AG04449 (cell line): ENCODE measurements at places on chromosomes 16 and 17.

- DNase-seq = no peak
Observed at GRCh38 chr17:43814026-43814425, 18.9 kb downstream of the MPP3 start.

GRCh38 chr16:72937916-72938794, 109.8 kb downstream of the ZFHX3 start:
- no peak for DNase-seq

- DNase-seq = no peak
Observed at GRCh38 chr17:31549121-31549524, 157.6 kb downstream of the RAB11FIP4 start.

DNA sequence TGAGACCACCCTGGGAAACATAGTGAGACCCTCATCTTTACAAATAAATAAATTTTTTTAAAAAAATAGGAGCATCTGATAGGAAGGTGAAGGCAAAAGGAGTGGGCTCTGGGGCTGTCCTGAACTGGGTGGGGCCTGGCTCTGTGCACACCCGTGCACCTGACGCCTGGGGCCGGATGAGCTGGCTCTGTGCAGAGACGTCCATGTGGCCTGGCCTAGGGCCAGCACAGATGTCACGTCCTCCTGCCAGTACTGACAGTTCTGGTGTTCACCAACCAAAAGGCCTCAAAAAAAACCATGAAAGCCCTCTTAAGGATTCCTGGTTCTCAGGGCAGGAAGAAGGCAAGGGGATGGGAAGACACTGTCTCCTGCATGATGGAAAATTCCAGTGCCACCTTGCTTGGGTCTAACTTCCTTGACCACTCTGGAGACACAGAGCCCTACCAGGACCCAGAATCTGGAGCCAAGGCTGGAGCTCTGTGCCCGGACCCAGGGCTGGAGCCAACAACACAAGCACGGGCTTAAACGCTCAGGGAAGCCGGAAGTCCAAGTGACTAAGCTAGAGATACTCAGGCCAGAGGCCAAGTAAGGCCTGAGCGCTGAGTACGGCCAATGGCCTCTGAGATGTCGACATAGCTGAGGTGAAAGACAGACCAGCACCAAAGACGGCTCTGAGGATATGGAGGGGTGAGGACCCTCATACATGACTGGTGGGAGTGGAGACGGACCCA, 32.9 kb downstream of the COPRS start:
- DNase-seq = no peak

- no peak for DNase-seq
Observed at GRCh38 chr16:27446721-27447120, 44.7 kb downstream of the IL21R start.

DNA sequence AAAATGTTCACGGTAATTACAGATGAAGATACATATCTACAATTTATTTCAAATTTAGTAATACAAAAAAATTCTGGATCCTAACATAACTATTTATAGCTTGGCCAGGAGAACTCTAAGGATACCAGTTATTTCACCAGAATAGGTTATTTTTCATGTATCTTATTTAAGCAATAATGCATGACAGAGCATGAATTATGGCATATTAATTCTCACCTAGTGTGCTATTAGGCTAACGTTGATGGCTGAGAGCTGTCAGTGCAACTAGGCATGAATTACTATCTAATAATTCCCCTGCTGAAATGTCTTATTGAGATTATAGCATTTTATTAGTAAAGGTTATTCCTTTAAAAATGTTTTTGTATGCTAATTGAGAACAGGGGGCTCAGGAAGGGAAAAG, 44.5 kb downstream of the SALL1 start:
- no peak for DNase-seq

DNA sequence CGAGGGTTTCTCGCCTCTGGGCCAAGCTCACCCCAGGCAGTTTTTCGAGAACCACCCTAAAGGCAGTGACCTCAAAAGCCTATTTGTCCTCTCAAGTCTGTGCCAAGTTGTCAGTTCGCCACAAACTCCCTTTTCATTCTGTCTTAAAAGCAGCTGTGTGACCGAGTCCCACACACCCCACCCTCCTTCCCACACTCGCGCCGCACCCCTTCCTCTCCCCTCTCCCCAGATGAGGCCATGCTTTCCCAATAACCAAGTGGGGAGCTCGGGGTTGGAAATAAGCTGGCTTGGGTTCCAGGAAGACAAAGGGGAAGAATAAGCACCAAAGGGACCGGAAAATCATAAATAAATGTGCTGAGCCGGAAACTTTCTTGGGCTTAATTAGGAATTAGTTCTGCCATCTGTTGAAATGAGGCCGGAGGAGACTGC, 36.7 kb downstream of the GRIN2C start:
- DNase-seq = no peak

GRCh38 chr17:17701658-17702057, 20.4 kb downstream of the RAI1 start:
- no peak for DNase-seq

DNA sequence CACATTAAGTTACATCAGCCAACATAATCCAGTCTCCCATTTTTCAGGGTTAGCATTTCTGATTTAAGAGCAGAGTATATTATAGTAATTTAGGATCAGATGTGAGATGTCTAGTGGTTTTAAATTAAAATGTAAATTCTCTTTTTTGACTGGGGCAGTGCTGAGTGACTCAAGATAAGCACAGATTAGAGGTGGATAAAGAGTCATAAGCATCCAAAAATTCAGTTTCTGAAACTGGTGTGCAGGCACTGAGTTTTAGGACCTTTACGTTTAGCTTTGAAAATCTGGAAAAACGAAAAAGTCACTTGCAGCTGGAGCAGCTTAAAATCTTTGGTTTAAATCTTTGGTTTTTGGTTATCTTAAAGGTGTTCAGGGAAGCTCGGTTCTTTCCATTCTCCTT, 190.7 kb downstream of the FTO start:
- DNase-seq = no peak

GRCh38 chr17:59330053-59330942, 1.2 kb upstream of the YPEL2 start:
- DNase-seq = no peak

DNA sequence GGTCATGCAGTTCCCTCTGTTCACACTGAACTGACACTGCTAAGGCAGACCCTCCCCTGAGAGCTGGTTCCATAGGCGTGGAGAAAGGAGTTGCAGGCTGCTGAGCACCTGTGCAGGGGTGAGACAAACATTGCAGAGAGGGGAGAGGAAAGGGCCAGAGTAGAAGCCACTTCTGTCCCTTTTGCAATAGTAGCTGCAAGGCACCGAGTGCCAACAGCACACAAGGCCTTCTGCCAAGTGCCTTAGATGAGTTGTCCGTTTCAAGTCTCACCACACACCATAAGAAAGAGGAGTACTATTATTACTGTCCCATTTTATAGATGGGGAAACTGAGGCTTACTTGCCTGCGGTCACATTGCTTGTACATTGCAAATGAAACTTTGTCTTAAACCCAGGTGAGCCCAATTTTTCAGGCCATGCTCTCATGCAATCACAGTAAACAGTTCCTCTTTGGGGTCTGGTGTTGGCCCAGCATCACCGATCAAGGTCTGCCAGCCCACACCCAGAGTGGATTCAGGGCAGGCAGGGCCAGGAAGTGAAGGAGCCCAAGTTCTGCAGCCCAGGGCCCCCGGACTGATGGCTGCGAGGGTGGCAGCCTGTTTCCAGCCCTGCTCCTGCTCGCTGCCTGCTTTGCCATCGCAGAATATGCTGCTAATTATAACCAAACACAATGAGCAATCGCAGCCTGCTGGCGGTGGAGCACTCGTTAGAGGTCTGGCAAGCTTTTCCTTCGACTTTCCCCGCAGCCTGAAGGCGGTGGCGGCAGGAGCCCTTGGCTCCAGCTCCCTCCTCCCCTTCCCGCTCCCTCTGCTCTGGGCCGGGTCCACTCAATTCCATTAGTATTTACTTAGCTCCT, 36.8 kb upstream of the DYNLL2 start:
- no peak for DNase-seq

DNA sequence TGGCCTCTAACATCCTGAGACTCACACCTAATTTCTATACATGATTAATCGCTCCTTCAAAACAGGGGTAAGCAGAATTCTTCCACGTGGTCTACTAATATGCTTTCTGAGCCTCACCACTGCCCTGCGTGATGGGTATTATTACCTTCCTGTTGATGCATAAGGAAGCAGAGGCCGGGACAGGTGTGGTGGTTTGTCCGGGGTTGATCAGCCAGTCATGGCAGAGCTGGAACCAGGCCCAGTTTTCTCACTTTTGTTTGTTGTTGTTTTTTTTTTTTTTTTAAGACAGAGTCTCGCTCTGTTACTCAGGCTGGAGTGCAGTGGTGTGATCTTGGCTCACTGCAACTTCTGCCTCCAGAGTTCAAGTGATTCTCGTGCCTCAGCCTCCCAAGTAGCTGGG, 31.2 kb downstream of the RNF135 start:
- DNase-seq = no peak

- no peak for DNase-seq
Observed at GRCh38 chr16:56673921-56674320, 4.3 kb downstream of the MT1H start.

- no peak for DNase-seq
Observed at GRCh38 chr17:74520016-74520434, 11.2 kb downstream of the CD300LB start.

DNA sequence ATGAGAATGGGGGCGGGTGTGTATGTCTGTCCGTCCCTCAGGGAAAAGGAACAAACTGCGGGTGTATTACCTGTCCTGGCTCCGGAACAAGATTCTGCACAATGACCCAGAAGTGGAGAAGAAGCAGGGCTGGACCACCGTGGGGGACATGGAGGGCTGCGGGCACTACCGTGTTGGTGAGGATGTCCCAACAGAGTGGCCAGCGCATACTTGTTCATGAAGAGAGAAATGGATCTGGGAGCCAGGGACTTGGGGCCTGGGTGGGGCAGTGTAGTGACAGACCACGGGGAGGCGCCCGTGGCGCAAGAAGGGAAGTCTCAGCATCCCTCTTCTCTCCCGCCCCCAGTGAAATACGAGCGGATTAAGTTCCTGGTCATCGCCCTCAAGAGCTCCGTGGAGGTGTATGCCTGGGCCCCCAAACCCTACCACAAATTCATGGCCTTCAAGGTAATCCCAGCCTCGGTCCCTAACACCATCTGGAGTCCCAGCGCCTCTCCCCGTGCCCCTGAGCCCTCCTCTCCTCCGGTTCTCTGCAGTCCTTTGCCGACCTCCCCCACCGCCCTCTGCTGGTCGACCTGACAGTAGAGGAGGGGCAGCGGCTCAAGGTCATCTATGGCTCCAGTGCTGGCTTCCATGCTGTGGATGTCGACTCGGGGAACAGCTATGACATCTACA, 3.5 kb upstream of the C17orf107 start:
- no peak for DNase-seq

- no peak for DNase-seq
Observed at GRCh38 chr16:24524855-24525677, 14.3 kb upstream of the RBBP6 start.

- DNase-seq = no peak
Observed at GRCh38 chr16:35798885-35799426, 2339.5 kb downstream of the TP53TG3F start.

- no peak for DNase-seq
Observed at GRCh38 chr16:86117756-86118155, 218.8 kb downstream of the IRF8 start.

DNA sequence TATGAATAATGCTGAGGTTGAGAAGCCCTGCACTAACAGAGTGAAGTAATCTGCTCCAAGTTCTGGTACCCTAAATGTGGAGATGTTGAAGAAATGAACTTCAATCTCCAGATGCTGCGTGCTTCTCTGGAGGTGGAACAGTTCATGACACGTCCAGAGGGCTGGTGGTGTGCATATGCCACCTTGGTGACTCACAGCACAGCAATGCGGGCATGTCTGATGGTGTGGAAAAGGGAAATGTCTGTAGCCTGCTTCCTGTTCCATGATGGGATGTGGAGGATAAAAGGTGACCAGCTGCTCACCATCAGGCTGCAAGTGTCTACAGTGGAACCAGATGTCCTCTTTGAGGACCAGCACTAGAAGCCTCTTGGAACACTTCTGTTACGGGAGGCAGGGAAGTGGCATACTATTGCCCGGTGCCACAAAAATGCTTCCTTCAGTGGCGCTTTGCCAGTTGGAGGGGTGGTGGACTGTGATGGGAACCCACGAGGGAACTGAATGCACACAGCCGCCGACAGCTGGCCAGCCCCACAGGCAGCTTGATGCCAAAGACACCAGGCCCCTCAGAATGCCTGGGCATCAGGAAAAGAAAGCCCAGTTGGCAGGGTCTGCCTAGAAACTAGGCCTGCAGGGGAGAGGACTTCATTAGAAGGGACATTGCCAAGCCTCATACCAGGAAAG, 19.9 kb downstream of the SNX11 start:
- DNase-seq = no peak

DNA sequence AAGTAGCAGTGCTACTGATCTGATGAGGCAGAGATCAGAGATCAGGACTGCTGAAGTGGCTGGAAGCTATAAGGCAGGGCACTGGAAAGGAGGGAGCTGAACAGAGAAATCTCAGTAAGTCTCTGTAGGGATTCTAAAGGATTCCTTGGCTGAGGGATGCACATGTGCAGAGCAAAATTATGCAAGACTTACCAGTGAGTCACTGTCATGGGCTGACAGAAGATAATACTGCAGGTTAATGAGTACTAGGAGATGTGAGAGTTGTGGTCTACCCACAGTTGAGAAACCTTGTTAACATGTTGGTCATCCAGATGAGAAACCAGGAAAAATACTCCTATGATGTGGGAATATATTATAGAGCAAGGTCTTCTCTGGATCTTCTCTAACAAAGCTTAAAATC, 378.1 kb downstream of the HAPSTR1 start:
- no peak for DNase-seq

- peak; percentile 96 for DNase-seq
Observed at GRCh38 chr16:75377729-75378386, 55.4 kb downstream of the CFDP1 start.

DNA sequence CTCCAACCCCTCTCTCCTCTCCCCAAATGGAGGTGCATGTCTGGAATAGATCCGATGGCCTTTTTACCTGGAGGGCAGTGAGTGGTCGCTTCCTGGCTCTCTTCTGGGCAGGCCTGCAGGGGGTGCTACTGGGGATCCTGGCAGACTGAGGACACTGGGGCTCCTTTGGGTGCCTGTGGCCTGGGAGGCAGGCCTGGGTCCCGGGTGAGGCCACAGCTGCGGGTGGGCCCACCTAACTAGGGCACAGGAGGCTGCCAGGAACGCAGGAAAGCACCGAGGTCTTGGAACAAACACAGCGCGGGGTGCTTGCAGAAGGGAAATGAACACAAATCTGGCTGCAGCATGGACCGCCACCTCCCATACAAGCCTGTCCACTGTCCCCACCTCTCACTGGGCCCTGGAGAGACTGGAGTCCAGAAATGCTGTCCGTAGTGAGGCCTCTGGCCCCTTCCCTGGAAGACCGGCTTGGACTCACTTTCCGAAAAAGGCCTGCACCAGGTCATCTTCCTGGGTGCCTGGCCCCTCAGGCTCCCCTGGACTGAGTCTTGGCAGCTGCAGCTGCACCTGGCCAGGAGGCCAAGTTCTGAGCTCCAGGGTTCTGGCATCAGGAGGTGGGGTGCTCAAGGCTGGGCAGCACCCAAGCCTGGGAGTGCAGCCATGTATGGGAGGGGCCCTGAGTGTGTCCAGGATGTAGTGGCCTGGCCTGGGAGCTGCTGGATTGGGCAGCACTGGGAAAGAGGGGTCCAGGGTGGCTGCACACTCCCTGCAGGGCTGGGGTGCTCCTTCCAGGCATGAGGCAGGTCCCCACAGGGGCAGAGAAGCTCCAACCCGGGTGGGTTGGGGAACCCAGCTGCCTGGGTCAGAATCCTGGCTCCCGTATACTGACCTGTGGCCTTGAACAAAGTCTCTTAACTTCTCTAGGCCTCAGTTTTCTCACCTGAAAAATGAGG, 195.1 kb downstream of the IRF8 start:
- no peak for DNase-seq
